ENCODE measurements at places on chromosomes 6 and 20.

GRCh38 chr6:56849896-56850295 lies 105.0 kb upstream of the BEND6 start:
- H3K27me3 ChIP-seq, result no peaks in the 10 kb centered on the region
- DNase-seq, result no peak
- H3K4me1 ChIP-seq, result no peaks in the 10 kb centered on the region
- H3K36me3 ChIP-seq, result no peaks in the 10 kb centered on the region

GRCh38 chr6:39555136-39555535 lies 170.1 kb downstream of the KIF6 start:
- DNase-seq, result no peak
- no peaks in the 10 kb centered on the region for H3K36me3 ChIP-seq
- H3K4me3 ChIP-seq, result no peak overlapping the region
- no peaks in the 10 kb centered on the region for H3K4me1 ChIP-seq
- H3K27me3 ChIP-seq, result peaks cover 3% of the 10 kb centered on the region

DNA sequence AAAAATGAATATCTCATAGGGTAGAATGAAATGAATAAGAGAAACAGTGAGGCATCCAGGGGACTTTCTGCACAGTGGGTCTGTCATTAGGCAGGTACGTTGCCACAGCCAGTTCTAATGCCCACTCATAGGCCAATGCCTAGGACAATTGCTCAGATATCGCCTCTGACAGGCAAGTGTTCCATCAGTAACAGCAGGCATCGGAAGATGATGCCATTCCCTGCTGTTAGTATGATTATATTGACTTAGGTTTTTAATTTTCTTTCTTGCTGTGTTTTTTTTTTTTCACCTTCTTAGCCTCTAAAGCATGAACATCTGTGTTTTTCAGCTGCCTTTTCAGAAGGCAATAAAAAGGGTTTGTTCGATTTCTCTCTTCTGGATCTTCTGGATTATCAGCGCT lies 90.7 kb downstream of the PRL start:
- H3K4me1 ChIP-seq, result no peaks in the 10 kb centered on the region
- H3K4me3 ChIP-seq, result no peak overlapping the region
- H3K36me3 ChIP-seq, result no peaks in the 10 kb centered on the region
- DNase-seq, result no peak

GRCh38 chr20:12371990-12372389 lies 454.3 kb downstream of the BTBD3 start:
- H3K36me3 ChIP-seq, result no peaks in the 10 kb centered on the region
- no peak for DNase-seq
- H3K27me3 ChIP-seq, result no peaks in the 10 kb centered on the region
- no peak overlapping the region for H3K27ac ChIP-seq

GRCh38 chr20:38873050-38873581 lies 53.1 kb upstream of the FAM83D start:
- peak overlapping the region; percentile 25 for H3K27ac ChIP-seq
- no peaks in the 10 kb centered on the region for H3K36me3 ChIP-seq
- peak overlapping the region; percentile 34 for H3K4me3 ChIP-seq

DNA sequence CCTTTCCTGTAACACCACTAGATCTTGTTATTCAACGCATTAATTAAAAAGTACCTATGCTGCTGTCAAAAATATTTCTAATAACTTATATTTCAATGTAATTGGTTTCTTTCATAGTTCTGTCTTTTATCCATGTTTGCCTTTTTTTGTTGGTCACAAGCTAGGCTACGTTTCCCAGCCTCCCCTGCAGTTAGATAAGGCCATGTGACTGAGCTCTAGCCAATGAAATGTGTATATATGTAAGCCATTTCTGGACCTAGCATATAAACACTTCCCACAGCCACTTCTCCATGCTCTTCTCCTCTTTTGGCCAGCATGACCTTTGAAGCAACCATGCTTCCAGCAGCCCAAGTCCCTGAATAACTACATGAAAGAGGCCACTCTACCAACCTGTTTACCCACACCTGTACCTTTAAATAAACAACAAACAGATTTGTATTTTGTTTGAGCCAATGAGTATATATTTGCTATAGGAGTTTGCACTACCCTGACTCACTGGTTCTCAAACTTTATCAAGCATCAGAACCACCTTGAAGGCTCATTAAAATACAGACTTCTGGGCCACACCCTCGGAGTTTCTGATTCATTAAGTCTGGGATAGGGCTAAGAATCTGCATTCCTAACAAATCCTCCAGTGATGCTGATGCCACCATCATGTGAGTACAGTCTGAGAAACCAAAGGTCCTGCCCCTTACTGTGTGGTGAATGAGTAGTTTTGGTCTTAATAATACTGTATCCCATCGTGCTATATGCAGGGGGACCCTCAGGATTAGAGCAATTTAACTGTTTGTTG lies 45.6 kb upstream of the BEND6 start:
- DNase-seq, result no peak
- no peak overlapping the region for H3K4me3 ChIP-seq
- H3K36me3 ChIP-seq, result no peaks in the 10 kb centered on the region
- H3K27ac ChIP-seq, result no peak overlapping the region
- peaks cover 11% of the 10 kb centered on the region for H3K4me1 ChIP-seq
- no peaks in the 10 kb centered on the region for H3K27me3 ChIP-seq

DNA sequence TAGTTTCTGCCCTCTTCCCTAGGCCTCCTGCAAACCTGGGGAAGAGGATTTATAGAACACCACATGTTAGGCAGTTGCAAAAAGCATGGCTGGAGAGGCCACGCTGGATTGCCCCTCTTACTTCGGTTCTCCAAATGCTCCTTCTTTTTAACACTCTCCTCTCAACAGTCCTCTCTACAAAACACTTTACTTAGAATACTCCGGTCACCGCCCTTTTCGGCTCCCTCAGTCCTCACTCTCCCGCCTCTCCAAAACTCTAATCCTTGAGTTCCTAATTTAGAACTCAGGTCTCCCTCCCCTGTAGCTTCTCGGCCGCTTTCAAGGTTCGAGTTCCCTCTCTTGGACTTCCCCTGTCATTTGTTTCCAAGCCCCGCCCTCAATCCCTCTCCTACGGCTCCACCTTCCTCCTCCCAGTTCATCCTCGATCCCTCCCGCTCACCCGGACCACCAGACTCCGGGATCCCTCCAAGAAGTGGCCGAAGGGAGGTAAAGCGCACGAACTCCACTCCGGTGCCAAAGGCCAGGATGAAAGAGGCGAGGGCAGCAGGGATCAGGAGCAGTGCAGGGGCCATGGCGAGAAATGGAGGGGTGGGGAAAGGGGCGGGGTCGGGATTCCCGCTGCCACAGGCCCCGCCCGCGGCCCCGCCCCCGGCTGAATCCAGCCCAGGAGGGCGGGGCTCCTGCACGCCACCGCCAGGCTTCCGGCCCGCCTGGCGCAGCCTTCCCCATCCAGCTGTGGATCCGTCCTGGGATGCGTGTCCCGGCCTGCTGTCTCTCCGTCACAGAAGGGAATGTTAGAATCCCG lies at the start of gene NRM:
NRM (minus strand) TSS at position 582 of the 805 bp plus-strand sequence; CDS start at position 572, 10 bp downstream.
- H3K27me3 ChIP-seq, result no peaks in the 10 kb centered on the region
- H3K4me1 ChIP-seq, result peaks cover 39% of the 10 kb centered on the region
- no peak for DNase-seq
- H3K27ac ChIP-seq, result peak within 1 kb of the TSS; percentile 98

- peaks cover 22% of the 10 kb centered on the region for H3K4me1 ChIP-seq
- no peaks in the 10 kb centered on the region for H3K27me3 ChIP-seq
- DNase-seq, result no peak
- H3K36me3 ChIP-seq, result no peaks in the 10 kb centered on the region
- H3K27ac ChIP-seq, result peak overlapping the region; percentile 83
These were observed 51.2 kb downstream of the SLC22A23 start for GRCh38 chr6:3405679-3406078.

GRCh38 chr6:99297415-99297814 lies 52.1 kb downstream of the FAXC start:
- no peak for DNase-seq
- no peak overlapping the region for H3K4me3 ChIP-seq
- H3K27me3 ChIP-seq, result no peaks in the 10 kb centered on the region

GRCh38 chr6:16822975-16823717 lies 61.9 kb upstream of the ATXN1 start:
- H3K27ac ChIP-seq, result no peak overlapping the region
- H3K36me3 ChIP-seq, result no peaks in the 10 kb centered on the region
- no peaks in the 10 kb centered on the region for H3K27me3 ChIP-seq

GRCh38 chr6:44243345-44243744 lies 3.6 kb upstream of the HSP90AB1 start:
- H3K36me3 ChIP-seq, result peaks cover 1% of the 10 kb centered on the region
- no peak overlapping the region for H3K4me3 ChIP-seq
- DNase-seq, result no peak
- H3K27me3 ChIP-seq, result no peaks in the 10 kb centered on the region
- no peak overlapping the region for H3K27ac ChIP-seq

GRCh38 chr6:105790635-105791034 lies 295.5 kb upstream of the PRDM1 start:
- no peak overlapping the region for H3K4me3 ChIP-seq
- peaks cover 75% of the 10 kb centered on the region for H3K4me1 ChIP-seq
- H3K27me3 ChIP-seq, result no peaks in the 10 kb centered on the region
- H3K36me3 ChIP-seq, result no peaks in the 10 kb centered on the region
- no peak overlapping the region for H3K27ac ChIP-seq
- DNase-seq, result no peak

DNA sequence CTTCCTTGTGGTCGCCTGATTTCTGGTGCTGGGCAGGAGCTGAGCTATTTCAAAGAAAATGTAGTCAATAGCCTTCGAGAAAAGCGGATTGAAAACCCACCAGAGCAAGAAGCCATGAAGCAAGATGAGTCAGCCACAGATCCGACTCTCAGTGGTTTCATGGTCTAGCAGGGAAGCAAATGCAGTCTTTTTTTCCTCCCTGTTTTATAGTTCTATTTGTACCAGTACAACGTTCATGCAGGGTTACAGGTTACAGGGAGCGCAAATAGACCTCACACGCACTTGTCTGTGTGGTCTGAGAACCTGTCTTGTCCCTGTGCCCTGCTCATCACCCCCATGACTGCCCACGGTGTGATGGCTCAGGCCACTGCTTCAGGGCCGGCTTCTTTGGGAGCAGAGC lies 309.8 kb upstream of the SUPT3H start:
- no peak for DNase-seq
- no peaks in the 10 kb centered on the region for H3K27me3 ChIP-seq
- no peak overlapping the region for H3K4me3 ChIP-seq
- H3K27ac ChIP-seq, result no peak overlapping the region
- no peaks in the 10 kb centered on the region for H3K4me1 ChIP-seq

GRCh38 chr20:40323361-40323794 lies 365.7 kb downstream of the MAFB start:
- DNase-seq, result no peak
- H3K27me3 ChIP-seq, result no peaks in the 10 kb centered on the region
- peaks cover 57% of the 10 kb centered on the region for H3K4me1 ChIP-seq
- peak overlapping the region; percentile 43 for H3K27ac ChIP-seq
- H3K36me3 ChIP-seq, result no peaks in the 10 kb centered on the region

DNA sequence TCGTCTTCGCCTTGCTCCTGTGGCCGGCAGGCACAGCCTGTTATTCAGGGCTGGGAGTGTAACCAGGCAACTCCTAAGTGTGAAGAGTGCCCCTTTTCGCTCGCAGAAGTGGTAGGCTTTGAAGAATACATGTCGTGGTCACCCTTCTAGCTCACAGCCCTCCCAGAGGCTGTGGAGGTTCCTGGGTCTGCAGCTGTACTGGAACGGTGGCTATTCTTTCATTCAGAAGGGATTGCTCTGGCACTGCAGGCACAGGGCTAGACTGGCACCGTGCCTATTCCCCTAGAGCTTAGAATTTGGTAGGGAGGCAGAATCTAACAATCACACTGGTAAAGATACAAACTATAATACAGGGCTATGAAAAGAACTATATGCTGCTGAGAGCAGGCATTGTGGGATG lies 1.1 kb upstream of the SRSF12 start:
- no peak overlapping the region for H3K27ac ChIP-seq
- no peaks in the 10 kb centered on the region for H3K27me3 ChIP-seq
- peaks cover 23% of the 10 kb centered on the region for H3K4me1 ChIP-seq
- DNase-seq, result no peak
- no peak overlapping the region for H3K4me3 ChIP-seq
- H3K36me3 ChIP-seq, result no peaks in the 10 kb centered on the region

DNA sequence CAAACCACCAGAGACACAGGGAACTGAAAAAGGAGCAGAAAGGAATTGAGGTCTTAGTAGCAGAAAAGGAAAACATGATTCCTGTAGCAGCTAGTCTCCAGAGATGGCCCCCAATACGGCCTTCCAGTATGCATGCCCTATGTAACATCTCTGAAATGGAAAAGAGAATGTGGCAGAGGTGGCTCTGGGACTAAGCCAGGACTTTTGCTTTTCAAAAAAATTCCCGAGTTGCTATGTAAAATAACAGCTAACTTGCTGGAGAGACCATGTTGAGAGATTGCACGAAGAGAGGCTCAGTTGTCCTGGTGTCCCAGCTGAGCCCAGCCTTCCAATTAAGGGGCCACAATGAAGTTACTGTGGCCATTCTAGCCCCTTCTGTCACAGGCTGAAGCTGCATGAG lies 27.7 kb downstream of the IL20RA start:
- H3K4me1 ChIP-seq, result no peaks in the 10 kb centered on the region
- peaks cover 4% of the 10 kb centered on the region for H3K27me3 ChIP-seq
- no peak for DNase-seq
- H3K27ac ChIP-seq, result no peak overlapping the region

- DNase-seq, result no peak
- no peaks in the 10 kb centered on the region for H3K27me3 ChIP-seq
- peaks cover 55% of the 10 kb centered on the region for H3K4me1 ChIP-seq
- H3K36me3 ChIP-seq, result peaks cover 5% of the 10 kb centered on the region
- H3K4me3 ChIP-seq, result no peak overlapping the region
- H3K27ac ChIP-seq, result no peak overlapping the region
These were observed 5.0 kb downstream of the WRNIP1 start for GRCh38 chr6:2770171-2770570.

- no peaks in the 10 kb centered on the region for H3K36me3 ChIP-seq
- H3K27me3 ChIP-seq, result no peaks in the 10 kb centered on the region
- H3K4me3 ChIP-seq, result no peak overlapping the region
- no peak for DNase-seq
These were observed 194.2 kb downstream of the PRL start for GRCh38 chr6:22102671-22103070.

GRCh38 chr6:42195415-42195814 lies 659 bp upstream of the GUCA1B start:
- no peak overlapping the region for H3K4me3 ChIP-seq
- H3K27me3 ChIP-seq, result no peaks in the 10 kb centered on the region
- peaks cover 18% of the 10 kb centered on the region for H3K4me1 ChIP-seq
- H3K27ac ChIP-seq, result no peak overlapping the region

Data from esophagus squamous epithelium (tissue), 5 donors.